ENCODE measurements at places on chromosomes 1 and 21.

DNA sequence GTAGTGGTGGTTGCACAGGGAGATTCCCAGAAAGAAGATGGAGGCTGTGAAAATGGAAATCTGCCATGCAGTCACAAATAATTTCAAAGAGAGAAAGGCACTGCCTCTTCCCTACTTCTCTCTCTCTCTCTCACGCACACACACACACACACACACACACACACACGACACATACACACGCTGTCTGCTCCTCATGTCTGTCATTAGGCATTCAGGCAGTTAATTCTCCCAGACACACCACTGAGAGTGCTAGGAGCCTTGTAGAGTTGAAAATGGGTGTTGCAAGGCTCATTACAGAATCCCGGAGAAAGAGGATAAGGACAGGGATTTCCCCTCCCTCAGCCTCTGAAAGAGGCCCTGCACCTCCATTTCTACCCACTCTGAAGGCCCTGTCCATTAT is 47.8 kb upstream of the LRRN2 start:
- DNase-seq = no peak

DNA sequence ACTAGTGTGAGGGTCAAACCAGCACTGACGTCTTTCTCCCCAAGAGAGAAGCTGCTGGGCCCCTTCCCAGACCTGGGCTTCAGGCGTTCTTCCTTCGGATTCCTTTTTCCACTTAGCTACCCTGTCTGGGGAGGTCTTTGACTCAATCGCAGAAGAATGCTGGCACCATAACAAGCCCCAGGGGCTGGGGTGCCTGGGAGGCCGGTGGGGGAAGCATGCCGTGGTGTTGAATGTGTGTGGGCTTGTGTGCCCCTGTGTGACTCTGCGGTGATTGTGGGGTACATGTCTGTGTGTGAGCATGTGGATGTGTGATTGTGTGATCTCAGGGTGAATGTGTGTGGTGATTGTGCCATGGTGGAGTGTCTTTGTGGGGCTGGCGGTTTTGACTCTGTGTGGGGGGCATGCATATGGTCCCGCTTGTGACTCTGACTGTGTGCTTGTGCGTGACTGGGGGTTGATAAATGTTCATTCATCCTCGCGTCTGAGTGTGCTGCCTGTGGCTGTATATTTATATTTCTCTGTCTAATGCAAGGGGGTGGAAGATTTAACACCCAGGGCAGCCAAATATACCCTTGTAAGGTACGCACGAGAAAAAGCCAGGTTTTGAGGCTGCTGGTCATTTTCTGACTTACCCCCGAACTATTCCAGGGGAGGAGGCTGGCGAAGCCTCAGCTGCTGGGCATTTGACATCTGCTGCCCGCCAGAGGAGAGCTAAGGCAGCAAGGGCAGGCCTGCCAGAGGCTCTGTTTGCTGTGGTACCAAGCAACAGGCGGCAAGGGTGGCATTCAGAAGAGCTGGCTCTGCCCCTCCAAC is 1.1 kb upstream of the SYNC start:
- no peak for DNase-seq

GRCh38 chr21:34181431-34182039 is 108.2 kb downstream of the MRPS6 start:
- no peak for DNase-seq

GRCh38 chr1:215056584-215056983 is 26.0 kb upstream of the KCNK2 start:
- no peak for DNase-seq

DNA sequence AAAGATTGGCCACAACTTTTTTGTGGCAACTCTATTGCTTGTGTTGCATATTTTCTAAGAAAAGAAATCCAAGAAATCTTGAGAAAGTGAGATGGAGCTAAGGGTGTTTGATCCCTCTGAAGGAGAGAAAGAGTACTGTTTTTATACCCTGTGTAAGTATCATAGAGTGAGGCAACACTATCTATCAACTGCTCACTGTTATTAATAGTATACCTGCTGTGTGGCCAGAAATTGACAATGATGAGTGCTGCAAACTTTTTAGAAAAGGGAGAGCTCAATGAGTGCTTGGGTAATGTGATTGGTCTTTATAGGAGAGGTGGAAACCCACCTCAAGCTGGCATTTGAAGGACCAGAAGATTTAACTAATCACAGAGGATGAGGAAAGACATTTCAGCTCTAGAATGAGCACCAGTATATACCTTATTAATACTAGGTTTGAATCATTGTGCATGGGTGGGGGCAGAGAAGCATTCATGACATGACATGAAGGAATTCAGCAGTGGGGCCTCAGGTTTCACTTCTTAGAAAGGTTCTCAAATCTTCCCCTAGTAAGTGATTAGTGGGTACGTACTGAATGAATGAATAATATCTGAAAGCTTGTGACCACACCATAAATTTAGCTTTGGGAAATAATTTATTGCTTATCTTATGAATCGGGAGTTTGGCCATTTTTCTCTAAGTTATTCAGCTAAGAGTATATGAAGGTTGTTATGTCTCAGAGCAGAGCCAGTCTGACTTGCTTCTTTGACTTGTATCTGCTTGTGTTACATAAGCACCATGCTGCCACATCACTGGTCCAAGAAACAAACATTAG is 169.2 kb upstream of the SGIP1 start:
- no peak for DNase-seq

GRCh38 chr1:225851805-225852204 is 30.4 kb downstream of the TMEM63A start:
- no peak for DNase-seq

GRCh38 chr1:65420590-65421350 is at the start of the genes LEPR and LEPROT:
TSS of gene LEPR (plus strand) at chr1:65420668. CDS start at chr1:65565566, 144,898 bp downstream.
TSS of gene LEPROT (plus strand) at chr1:65420668. CDS start at chr1:65420725, 57 bp downstream.
- no peak for DNase-seq

- DNase-seq = no peak
Observed at GRCh38 chr1:201945157-201945556, 1.2 kb downstream of the LMOD1 start.

DNA sequence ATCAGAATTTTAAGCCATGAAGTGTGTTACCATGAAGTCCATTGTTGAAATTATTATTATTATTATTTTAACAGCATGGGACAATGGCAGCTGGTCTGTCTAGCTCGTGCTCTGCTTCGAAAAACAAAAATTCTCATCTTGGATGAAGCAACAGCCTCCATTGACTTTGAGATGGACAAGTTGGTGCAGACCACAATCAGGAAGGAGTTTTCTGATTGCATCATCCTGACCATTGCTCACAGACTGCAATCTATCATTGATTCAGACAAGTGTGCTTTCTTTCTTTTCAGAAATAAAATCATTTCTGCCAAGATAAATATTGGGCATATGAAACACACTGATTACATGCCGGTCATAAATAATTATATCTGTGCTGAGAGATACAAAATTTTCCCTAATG is 21.0 kb downstream of the HSPA13 start:
- no peak for DNase-seq

DNA sequence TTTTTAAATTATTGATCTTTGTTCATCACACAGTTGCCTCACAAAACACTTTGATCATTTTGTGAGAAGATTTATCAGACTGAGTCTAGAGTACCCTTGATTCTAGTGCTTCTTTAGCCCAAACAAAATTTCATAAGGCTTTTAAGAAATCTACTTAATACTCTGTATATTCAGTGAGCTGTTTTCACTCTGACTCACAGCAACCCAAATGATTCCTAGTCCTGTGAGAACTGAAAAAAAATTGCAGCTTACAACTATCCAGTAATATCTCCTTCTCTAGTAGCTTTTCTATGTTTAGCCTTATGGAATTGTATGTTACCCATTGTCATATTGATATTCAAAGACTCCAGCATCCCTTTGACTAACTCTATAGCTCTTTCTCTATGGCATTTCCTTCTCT is 915.6 kb downstream of the AMY1C start:
- no peak for DNase-seq

All from stimulated activated CD8-positive, alpha-beta memory T cell treated with anti-CD3 and anti-CD28 coated beads, Interleukin-15, amount 100 ng/mL, for 48 hours (primary cell).